ENCODE measurements at places on chromosomes 1 and 21.

- no peak for DNase-seq
- H3K27me3 ChIP-seq, result peaks cover 1% of the 10 kb centered on the region
- H3K36me3 ChIP-seq, result no peaks in the 10 kb centered on the region
- H3K4me1 ChIP-seq, result peaks cover 7% of the 10 kb centered on the region
These were observed 833.5 kb downstream of the ADGRL2 start for GRCh38 chr1:82634266-82634665.

DNA sequence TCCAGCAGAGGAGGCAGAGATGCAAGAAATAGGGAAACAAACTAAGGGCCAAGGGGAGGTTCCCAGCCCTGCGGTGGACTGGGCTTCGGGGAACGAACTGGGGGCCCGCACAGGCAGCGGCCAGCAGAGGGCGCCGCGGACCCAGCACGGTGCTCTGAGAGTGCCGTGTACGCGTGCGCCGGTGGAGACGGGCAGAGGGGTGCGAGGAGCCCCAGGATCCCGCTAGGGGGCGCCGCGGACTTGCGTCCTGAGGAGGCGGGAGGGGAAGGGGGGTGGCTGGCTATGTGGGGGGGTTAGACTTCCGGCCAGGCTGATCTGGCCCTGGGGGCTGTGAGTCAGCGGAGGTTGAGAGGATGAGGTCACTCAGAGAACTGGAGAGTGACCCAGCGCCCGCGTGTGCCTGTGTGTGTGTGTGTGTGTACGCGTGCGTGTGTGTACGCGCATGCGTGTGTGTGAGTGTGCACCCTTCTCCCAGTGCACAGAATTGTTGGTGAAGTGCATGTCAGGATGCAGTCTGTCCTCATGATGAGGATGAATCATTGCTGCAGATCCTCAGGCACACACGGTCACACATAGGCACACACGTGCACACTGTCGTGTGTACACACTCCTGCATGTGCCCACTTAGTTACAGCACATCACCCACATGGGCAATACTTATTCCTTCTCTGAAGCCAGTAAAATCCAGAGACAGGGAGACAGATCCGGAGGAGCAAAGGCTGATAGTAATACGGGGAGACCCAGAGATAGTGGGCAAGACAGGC is 17.0 kb downstream of the NES start:
- H3K4me1 ChIP-seq, result peaks cover 58% of the 10 kb centered on the region
- peak overlapping the region; percentile 51 for H3K4me3 ChIP-seq
- H3K27ac ChIP-seq, result peak overlapping the region; percentile 87
- no peaks in the 10 kb centered on the region for H3K36me3 ChIP-seq
- DNase-seq, result peak; percentile 96
- H3K27me3 ChIP-seq, result peaks cover 40% of the 10 kb centered on the region

DNA sequence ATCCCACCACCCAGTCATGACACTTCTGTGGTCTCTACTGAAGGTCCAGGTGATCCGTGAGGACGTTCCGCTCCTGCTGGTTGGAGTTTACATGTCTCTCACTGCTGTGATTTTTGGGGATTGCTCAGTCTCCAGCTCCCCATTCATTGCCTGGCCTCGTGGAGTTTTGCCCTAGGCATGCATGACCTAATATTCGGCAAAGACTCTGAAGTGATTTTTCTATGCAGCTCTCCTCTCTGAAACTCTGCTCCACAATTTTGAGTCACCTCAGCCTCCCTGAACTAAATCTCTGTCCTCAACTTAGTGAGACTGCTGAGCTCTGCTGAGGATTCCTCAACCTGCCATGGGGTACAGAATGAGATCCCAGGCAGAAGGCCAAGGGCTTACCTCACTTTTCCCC is 174.4 kb upstream of the FGGY start:
- DNase-seq, result no peak
- H3K27ac ChIP-seq, result no peak overlapping the region
- H3K27me3 ChIP-seq, result no peaks in the 10 kb centered on the region
- no peak overlapping the region for H3K4me3 ChIP-seq
- H3K36me3 ChIP-seq, result no peaks in the 10 kb centered on the region

- H3K36me3 ChIP-seq, result peaks cover 16% of the 10 kb centered on the region
- DNase-seq, result no peak
- H3K27ac ChIP-seq, result no peak overlapping the region
- peaks cover 25% of the 10 kb centered on the region for H3K4me1 ChIP-seq
These were observed 65.6 kb downstream of the ST3GAL3 start for GRCh38 chr1:43772978-43773377.

DNA sequence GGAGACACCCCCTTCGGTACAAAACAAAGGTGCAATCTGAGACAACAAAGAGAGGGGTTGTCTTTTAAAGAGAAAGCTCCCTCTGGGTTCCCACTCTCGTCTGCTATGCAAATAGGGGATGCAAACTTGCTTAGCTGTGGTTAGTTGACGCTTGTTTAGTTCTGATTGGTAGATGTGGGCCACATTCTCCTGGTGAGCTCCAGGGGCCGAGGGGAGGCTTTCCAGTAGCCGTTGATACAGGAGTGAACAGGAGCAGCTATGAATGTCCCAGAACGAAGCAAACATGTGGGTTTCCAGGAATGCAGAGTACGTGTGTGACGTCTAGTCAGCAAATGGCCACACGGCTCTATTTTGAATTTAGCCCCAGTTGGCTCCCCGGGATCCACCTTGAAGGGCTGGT is 14.7 kb downstream of the TFF2 start:
- peaks cover 7% of the 10 kb centered on the region for H3K4me1 ChIP-seq
- peak overlapping the region; percentile 24 for H3K4me3 ChIP-seq
- peak; percentile 35 for DNase-seq

DNA sequence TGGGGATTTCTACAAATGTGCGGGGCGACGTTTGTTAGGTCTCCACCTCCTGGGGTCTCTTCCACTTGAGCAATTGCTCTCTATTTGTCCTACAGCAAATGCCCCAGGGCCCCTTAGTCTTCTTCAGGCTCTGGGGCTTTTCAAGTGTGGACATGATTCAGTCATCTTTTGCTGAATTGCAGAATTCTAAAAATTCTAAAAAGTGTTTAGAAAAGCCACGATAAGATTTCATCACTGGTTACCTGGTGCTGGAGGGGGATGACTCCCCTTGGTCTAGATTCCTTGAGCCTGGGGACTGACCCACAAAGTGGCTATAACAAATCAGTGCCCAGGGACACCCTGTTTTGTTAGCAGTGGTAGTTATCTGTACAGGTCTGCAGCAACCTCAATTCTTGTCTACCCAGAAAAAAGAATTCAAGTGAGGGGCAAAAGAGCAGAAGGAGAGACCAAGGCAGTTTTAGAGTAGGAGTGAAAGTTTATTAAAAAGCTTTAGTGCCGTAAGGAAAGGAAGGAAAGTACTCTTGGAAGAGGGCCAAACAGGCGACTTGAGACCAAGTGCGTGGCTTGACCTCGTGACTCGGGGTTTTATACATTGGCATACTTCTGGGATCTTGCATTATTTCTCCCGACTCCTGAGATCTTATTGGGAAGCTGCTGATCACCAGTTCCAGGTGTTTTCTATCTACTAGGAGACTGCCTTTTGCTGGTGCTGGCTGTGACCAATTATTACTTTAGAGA is 25.2 kb downstream of the PROK1 start:
- H3K36me3 ChIP-seq, result no peaks in the 10 kb centered on the region
- peaks cover 2% of the 10 kb centered on the region for H3K27me3 ChIP-seq
- H3K4me3 ChIP-seq, result no peak overlapping the region
- H3K4me1 ChIP-seq, result peaks cover 9% of the 10 kb centered on the region
- no peak for DNase-seq
- no peak overlapping the region for H3K27ac ChIP-seq

- DNase-seq, result no peak
- H3K4me3 ChIP-seq, result no peak overlapping the region
- H3K27ac ChIP-seq, result peak overlapping the region; percentile 67
- H3K27me3 ChIP-seq, result no peaks in the 10 kb centered on the region
- no peaks in the 10 kb centered on the region for H3K36me3 ChIP-seq
These were observed 12.6 kb downstream of the NCMAP start for GRCh38 chr1:24568475-24568874.

GRCh38 chr1:83997631-83998030 is 1.3 kb downstream of the TTLL7 start:
- no peak for DNase-seq
- peaks cover 32% of the 10 kb centered on the region for H3K4me1 ChIP-seq
- H3K36me3 ChIP-seq, result no peaks in the 10 kb centered on the region

Data from mesothelial cell of epicardium (in vitro differentiated cells).